ENCODE measurements at places on chromosomes 12 and 14. TPM values are rescaled to one million over a fixed set of nuclear protein-coding genes. Genes with fewer than 3 reads are reported as not detected.
A peak's percentile ranks its signal among the peaks of the same experiment; 100 is the strongest.

GRCh38 chr14:23077962-23078361 lies 17.0 kb downstream of the ACIN1 start:
- H3K27me3 ChIP-seq, result no peaks in the 10 kb centered on the region
- H3K36me3 ChIP-seq, result peaks cover 93% of the 10 kb centered on the region
- no peak overlapping the region for H3K4me3 ChIP-seq
- no peaks in the 10 kb centered on the region for H3K4me1 ChIP-seq
- DNase-seq, result no peak
- no peak overlapping the region for H3K27ac ChIP-seq

- no peaks in the 10 kb centered on the region for H3K36me3 ChIP-seq
- no peak overlapping the region for H3K4me3 ChIP-seq
- H3K4me1 ChIP-seq, result peaks cover 39% of the 10 kb centered on the region
- no peak for DNase-seq
- H3K27ac ChIP-seq, result no peak overlapping the region
Measured at GRCh38 chr14:72591391-72591790, 302.5 kb downstream of the DPF3 start.

DNA sequence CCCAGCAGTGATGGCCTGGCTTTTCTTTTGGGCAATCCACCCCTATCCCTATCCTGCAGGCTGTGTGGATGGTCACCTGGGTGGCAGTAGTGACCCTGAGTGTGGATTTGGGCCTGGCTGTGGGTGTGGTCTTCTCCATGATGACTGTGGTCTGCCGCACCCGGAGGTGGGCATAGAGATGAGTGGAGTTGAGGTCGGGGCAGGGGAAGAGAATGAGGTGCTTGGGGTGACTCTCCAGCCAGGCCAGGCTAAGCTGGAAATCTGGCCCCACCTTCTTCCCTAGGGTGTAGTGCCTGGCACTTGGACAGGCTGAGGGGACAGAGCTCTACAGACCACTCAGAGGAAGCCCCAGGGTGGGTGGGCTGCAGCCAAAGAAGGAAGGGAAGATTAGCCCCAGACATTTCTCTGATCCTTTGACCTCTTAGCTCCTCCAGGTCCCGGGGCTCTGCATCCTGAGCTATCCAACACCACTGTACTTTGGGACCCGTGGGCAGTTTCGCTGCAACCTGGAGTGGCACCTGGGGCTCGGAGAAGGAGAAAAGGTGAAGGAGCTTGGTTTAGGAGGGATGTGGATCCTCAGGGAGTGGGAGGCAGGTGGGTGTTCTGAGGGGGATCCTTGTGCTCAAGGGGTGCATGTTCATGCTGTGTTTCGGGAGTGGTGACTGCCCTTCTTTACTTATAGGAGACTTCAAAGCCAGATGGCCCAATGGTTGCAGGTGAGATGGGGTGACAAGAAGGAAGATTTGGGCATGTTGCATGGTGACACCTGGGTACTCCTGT lies 8.4 kb downstream of the B4GALNT1 start:
- no peak overlapping the region for H3K4me3 ChIP-seq
- no peak overlapping the region for H3K27ac ChIP-seq
- DNase-seq, result no peak
- H3K36me3 ChIP-seq, result no peaks in the 10 kb centered on the region
- peaks cover 59% of the 10 kb centered on the region for H3K27me3 ChIP-seq

Gene MANSC4
- not detected for total RNA-seq

GRCh38 chr12:30580344-30580743 lies 115.3 kb downstream of the IPO8 start:
- H3K36me3 ChIP-seq, result no peaks in the 10 kb centered on the region

DNA sequence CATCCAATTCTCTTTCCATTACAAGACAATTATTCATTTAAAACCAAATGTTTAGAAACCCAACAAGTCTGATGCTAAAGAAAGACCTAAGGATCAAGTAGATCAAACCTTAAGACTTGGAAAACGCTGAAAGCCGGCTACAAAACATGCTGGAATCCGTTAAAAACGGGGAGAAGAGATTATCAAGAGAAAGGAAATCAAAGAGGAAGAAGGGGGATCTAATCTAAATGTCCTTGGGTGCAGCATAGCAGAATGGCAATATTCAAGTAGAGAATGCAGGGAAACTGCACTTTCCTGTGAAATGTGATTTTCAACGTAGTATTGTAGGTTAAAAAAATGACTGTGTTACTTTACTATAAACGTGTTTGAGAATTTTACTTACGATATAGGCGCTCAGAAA lies 1.3 kb downstream of the PPP1R13B start:
- H3K4me1 ChIP-seq, result peaks cover 16% of the 10 kb centered on the region
- H3K36me3 ChIP-seq, result no peaks in the 10 kb centered on the region
- DNase-seq, result no peak
- H3K27me3 ChIP-seq, result no peaks in the 10 kb centered on the region
- H3K4me3 ChIP-seq, result peak overlapping the region; percentile 77

GRCh38 chr14:56528927-56529326 lies 50.7 kb upstream of the TMEM260 start:
- H3K36me3 ChIP-seq, result no peaks in the 10 kb centered on the region
- H3K4me3 ChIP-seq, result no peak overlapping the region
- H3K4me1 ChIP-seq, result no peaks in the 10 kb centered on the region
- DNase-seq, result no peak

DNA sequence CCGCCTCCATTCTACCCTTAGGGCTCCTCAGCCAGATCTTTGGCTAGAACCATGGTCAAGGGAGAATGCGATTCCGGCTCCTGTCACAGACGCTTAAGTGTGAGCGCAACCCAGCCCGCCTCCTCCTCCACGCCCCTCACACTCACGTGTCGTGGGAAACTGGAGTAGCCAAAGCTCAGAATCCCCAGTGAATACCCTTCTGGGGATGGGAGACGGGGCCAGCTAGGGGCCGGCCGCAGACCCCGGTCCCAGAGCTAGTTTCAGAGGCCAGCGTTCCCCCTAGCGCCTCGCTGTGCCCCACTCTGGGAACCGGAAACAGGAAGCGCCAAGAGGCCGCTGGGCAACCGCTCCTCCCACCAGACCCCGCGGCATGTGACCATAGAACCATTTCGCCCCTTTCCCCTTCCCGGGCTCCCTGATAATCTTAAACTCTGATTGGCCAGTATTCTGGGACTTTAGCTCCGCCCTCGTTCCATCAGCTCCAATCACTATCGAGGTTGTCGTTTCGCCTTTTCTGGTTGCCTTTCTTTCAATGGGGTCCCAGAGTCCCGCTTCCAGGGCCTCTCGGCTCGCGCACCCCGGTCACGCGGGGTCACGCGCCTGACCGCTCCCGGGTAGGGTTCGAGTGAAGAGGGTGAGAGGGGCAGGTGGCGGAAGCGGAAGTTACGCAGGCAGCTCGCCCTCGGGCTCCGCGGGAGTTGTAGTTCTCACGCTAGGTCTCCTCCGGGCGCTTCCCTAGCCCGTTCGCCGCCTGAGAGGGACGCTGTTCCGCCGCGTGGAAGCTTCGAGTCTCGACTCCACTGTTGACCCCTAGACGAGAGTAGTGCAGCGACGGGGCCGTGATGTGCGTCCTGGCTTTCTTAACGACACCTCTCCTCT lies at the start of gene M6PR:
Gene M6PR (minus strand): TSS at position 304 of the 879 bp plus-strand sequence. CDS start 3,241 bp downstream, outside the sequence.
- peak; percentile 83 for DNase-seq
- no peaks in the 10 kb centered on the region for H3K27me3 ChIP-seq
- peaks cover 18% of the 10 kb centered on the region for H3K36me3 ChIP-seq

Gene CLEC9A
- total RNA-seq, result not detected

- H3K27ac ChIP-seq, result no peak overlapping the region
- DNase-seq, result no peak
- no peaks in the 10 kb centered on the region for H3K27me3 ChIP-seq
- no peak overlapping the region for H3K4me3 ChIP-seq
- H3K4me1 ChIP-seq, result no peaks in the 10 kb centered on the region
- no peaks in the 10 kb centered on the region for H3K36me3 ChIP-seq
Measured at GRCh38 chr12:105954951-105955931, 183.5 kb downstream of the NUAK1 start.

Gene KLRC2
- total RNA-seq, result not detected

- H3K27ac ChIP-seq, result no peak overlapping the region
- H3K27me3 ChIP-seq, result peaks cover 14% of the 10 kb centered on the region
- H3K4me3 ChIP-seq, result no peak overlapping the region
- no peak for DNase-seq
Measured at GRCh38 chr14:60618241-60618640, 31.0 kb downstream of the SIX1 start.

Gene KCNC2
- not detected for total RNA-seq

DNA sequence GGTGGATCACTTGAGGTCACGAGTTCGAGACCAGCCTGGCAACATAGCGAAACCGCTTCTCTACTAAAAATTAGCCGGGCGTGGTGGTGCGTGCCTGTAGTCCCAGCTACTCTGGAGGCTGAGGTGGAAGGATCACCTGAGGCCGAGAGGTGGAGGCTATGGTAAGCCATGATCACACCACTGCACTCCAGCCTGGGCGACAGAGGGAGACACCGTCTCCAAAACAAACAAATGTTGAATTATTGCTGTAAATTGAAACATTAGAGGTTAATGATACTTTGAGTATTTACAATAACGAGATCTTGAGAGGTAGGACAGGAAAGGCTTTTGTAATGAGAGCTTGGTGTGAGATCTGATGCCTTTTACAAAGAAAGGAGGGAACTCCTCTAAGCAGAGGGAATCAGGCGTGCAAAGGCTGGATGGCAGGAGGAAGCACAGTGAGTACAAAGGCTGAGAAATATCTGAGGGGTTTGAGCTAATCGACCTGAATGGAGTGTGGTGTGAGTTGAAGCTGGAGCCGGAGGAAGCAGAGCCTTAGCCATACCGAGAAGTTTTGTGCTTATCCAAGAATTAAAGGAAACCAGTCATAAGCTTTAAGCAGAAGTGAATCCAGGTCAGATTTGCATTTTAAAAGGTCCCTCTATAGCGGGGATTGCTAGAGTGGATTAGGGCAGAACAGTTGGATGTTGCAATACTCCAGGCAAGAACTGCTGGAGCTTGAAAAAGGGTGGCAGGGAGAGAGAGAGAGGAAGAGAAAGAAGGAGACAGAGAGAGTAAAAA lies 1.1 kb downstream of the RHNO1 start:
- no peak for DNase-seq
- no peaks in the 10 kb centered on the region for H3K27me3 ChIP-seq
- H3K36me3 ChIP-seq, result peaks cover 3% of the 10 kb centered on the region
- peak overlapping the region; percentile 95 for H3K27ac ChIP-seq
- H3K4me3 ChIP-seq, result peak overlapping the region; percentile 96

Gene ARHGDIB
- 1,263 TPM for total RNA-seq

DNA sequence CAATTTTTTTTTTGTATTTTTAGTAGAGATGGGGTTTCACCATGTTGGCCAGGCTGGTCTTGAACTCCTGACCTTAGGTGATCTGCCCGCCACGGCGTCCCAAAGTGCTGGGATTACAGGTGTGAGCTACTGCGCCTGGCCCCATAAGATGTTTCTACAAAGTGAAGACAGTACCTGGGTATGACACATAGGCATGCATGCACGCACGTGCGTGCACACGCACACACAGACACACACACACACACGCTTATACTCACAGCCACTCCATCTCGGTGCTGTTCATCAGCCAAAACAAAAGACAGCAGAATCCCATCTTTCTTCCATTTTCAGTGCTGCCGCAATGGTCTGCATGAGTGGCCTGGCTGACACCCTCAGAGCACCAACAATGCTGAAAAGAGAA lies 63.9 kb downstream of the VCPKMT start:
- H3K4me3 ChIP-seq, result no peak overlapping the region
- H3K27me3 ChIP-seq, result no peaks in the 10 kb centered on the region
- no peaks in the 10 kb centered on the region for H3K4me1 ChIP-seq
- DNase-seq, result no peak

GRCh38 chr12:119592232-119592631 lies 1.3 kb upstream of the TMEM233 start:
- no peaks in the 10 kb centered on the region for H3K36me3 ChIP-seq
- no peak overlapping the region for H3K27ac ChIP-seq
- no peaks in the 10 kb centered on the region for H3K4me1 ChIP-seq
- H3K27me3 ChIP-seq, result peaks cover 24% of the 10 kb centered on the region
- H3K4me3 ChIP-seq, result no peak overlapping the region

DNA sequence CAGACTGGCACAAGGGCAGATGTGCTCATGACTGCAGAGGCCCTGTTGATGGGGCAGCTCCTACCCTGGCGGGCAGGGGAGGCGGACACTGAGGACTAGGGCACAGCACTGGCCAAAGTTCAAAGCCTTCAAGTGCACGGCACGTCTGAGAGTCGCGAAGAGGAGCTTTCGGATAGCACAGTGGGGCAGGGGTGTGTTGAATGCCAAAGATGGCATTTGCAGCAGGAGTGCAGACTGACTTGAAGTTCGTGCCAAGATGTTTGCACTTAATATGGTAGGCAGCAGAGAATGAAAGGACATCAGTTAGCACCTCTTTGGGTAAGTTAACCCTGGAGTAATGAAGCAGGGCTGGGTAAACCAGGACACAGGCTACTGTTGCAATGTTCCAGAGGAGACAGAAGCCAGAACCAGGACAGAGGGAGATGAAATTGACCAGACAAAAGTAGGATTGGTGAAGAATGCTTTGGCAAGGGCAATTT lies 6.7 kb upstream of the EML1 start:
- peaks cover 4% of the 10 kb centered on the region for H3K27me3 ChIP-seq
- H3K27ac ChIP-seq, result no peak overlapping the region
- no peaks in the 10 kb centered on the region for H3K36me3 ChIP-seq
- DNase-seq, result no peak

DNA sequence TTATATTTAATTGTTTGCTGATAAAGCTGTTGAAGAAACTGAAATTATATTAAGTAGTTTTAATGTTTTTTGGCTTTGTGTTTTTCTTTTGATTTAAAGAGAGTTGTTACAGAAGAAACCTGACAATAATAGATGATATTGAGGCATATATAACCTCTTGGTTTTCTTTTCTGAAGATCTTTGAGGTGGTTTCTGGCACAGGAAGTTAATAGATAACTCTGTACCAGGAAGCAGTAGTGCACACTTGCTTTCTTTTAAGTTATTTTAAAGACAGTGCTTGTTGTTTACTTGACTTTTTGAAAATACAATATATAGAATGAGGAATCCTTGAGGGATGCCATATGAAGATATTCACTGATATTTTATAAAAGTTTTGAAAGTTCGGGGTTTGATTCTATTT lies 209.0 kb upstream of the FBXO33 start:
- no peak overlapping the region for H3K27ac ChIP-seq
- no peaks in the 10 kb centered on the region for H3K27me3 ChIP-seq
- H3K36me3 ChIP-seq, result no peaks in the 10 kb centered on the region
- no peak for DNase-seq

GRCh38 chr12:65208964-65209654 lies 39.7 kb downstream of the LEMD3 start:
- H3K36me3 ChIP-seq, result peaks cover 4% of the 10 kb centered on the region
- peak overlapping the region; percentile 58 for H3K4me3 ChIP-seq
- peaks cover 38% of the 10 kb centered on the region for H3K4me1 ChIP-seq
- H3K27me3 ChIP-seq, result no peaks in the 10 kb centered on the region

DNA sequence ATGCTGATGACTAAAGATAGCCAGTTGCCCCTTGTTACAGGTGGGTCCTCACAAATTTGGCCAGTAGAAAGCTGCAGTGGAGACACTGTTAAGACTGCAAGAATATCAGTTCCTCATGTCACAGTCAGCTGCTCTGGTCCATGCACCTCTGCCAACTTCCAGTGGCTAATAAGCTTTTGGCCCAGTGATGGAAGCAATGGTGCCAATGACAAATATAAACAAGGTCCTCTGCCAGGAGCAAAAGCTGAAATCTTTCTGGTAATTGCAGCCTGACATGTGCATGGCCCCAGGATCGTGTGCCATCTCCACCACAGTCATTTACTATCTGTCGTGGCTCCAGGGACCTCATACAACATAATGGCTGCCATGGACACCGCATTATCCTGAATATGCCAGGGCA lies 85.4 kb upstream of the TMEM260 start:
- no peak for DNase-seq
- H3K4me1 ChIP-seq, result no peaks in the 10 kb centered on the region
- H3K27me3 ChIP-seq, result no peaks in the 10 kb centered on the region
- no peak overlapping the region for H3K4me3 ChIP-seq
